Panc1 (cell line): ENCODE measurements at places on chromosomes 5 and 9. TPM values are rescaled to one million over a fixed set of nuclear protein-coding genes. Genes with fewer than 3 reads are reported as not detected.

SOWAHA gene
- total RNA-seq = not detected

GRCh38 chr5:60447488-60447920 is 252.5 kb downstream of the DEPDC1B start:
- no peaks in the 10 kb centered on the region for H3K27me3 ChIP-seq
- H3K4me1 ChIP-seq = no peaks in the 10 kb centered on the region
- H3K27ac ChIP-seq = no peak overlapping the region
- H3K36me3 ChIP-seq = no peaks in the 10 kb centered on the region
- H3K4me3 ChIP-seq = no peak overlapping the region
- no peak for DNase-seq

GRCh38 chr5:168434746-168435321 is 51.4 kb upstream of the RARS1 start:
- DNase-seq = no peak
- 0 out of 2 replicates have a peak, but pooled peaks cover 2% of the 10 kb centered on the region for H3K36me3 ChIP-seq
- no peaks in the 10 kb centered on the region for H3K4me1 ChIP-seq
- H3K27ac ChIP-seq = no peak overlapping the region

GRCh38 chr5:68192679-68193060 is 22.9 kb upstream of the PIK3R1 start:
- no peak overlapping the region for H3K27ac ChIP-seq
- no peak overlapping the region for H3K4me3 ChIP-seq
- no peaks in the 10 kb centered on the region for H3K36me3 ChIP-seq
- DNase-seq = no peak

GRCh38 chr9:94553029-94553938 is 1.6 kb upstream of the PCAT7 start:
- no peaks in the 10 kb centered on the region; the same call in 1 of the 2 replicates for H3K4me1 ChIP-seq
- H3K4me3 ChIP-seq = peak overlapping the region; percentile 56
- H3K27me3 ChIP-seq = no peaks in the 10 kb centered on the region
- no peak for DNase-seq

DNA sequence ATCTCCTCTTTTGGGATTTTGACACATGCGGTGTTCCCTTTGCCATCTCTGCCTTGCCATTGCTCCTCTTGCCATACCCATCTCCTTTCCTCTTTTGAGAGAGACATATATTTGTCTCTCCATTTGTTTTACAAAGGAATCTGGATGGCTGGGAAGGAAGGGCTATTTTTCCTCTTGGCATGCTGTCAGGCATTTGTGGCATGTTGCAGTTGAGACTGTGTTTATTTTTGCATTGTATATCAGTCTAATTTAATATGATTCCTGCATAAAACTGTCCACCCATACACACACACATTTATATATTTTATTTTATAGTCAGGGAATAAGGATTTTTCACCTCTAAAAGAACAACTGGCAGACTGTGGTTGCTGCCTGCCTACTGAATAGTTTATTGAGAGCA is 1105.8 kb upstream of the SEMA6A start:
- no peaks in the 10 kb centered on the region for H3K27me3 ChIP-seq
- no peak overlapping the region for H3K27ac ChIP-seq
- H3K36me3 ChIP-seq = no peaks in the 10 kb centered on the region
- no peaks in the 10 kb centered on the region for H3K4me1 ChIP-seq
- H3K4me3 ChIP-seq = no peak overlapping the region
- no peak for DNase-seq

DNA sequence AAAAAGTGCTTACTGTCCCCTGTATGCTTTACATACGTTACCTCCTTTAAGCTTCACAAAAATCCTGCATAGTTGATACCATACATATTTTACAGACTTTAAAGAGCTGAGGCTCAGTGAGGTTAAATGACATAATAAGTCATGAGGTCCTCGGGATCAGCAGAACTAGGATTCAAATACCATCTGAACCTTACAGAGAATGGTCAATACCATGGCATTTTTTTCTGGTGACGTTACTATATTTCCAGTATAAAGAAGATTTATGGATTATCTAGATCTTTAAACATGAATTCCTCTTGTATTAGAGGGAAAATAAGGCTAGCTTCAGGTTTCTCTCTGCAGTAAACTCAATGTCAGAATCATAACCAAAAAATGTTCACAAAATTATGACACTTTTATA is 153.7 kb upstream of the GPR151 start:
- H3K4me3 ChIP-seq = no peak overlapping the region
- DNase-seq = no peak
- peaks cover 2% of the 10 kb centered on the region; the same call in 1 of the 2 replicates for H3K27me3 ChIP-seq
- no peaks in the 10 kb centered on the region for H3K4me1 ChIP-seq

GRCh38 chr9:125969868-125970267 is 222.7 kb downstream of the PBX3 start:
- no peak overlapping the region for H3K27ac ChIP-seq
- DNase-seq = no peak
- no peaks in the 10 kb centered on the region for H3K36me3 ChIP-seq
- H3K27me3 ChIP-seq = no peaks in the 10 kb centered on the region

GRCh38 chr9:14155237-14155636 is 158.7 kb downstream of the NFIB start:
- no peaks in the 10 kb centered on the region for H3K4me1 ChIP-seq
- no peak overlapping the region for H3K4me3 ChIP-seq
- no peaks in the 10 kb centered on the region for H3K36me3 ChIP-seq
- DNase-seq = no peak
- H3K27me3 ChIP-seq = no peaks in the 10 kb centered on the region
- no peak overlapping the region for H3K27ac ChIP-seq

DNA sequence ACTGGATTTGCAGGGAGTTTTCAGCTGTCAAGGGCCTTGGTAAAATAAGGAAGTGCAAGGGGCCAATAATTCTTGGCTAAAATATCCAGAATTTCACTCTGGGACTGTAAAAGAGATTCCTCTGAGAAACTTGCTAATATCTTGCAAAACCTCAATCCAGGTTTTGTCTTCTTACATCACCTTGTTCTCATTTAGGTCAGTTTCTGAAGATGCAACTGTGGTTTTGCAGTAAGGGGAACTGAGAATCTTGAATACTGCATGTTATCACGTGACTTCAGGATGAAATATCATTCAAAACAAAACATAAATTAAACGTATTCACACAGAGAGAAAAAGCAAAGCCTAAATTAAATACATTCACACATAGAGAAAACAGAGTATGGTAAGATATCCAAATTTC is 35.0 kb upstream of the RIC1 start:
- H3K27me3 ChIP-seq = no peaks in the 10 kb centered on the region
- H3K4me1 ChIP-seq = no peaks in the 10 kb centered on the region
- no peak overlapping the region for H3K27ac ChIP-seq
